T-cell (primary cell): ENCODE measurements at places on chromosomes 6 and 20.

GRCh38 chr20:48178633-48179032, 393.4 kb upstream of the SULF2 start:
- DNase-seq: no peak

- no peak for DNase-seq
Measured at GRCh38 chr6:136405420-136406029, 115.9 kb upstream of the BCLAF1 start.

DNA sequence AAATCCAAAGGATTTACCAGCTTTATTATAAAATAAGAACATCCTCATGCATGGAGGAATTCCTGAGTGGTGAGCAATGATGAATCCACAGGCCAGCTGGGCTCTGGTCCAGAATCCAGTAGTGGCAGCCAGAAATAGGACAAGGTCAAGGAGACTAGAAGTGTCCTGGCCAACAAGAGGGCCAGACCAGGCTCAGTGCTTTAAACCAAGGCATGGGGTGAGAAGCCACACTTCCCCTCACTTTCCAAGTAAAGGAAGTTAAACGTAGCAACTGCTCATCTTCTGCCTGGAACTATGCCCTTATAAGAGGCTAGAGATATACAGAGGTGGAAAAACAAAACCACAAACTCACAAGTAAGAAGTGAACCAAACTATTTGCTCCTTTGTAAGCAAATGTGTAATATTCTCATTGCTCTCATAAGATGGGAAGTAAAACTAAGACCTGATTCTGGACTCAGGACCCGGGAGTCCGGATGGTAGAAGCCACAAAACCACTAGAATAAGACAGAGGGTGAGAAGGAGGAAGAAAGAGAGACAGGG, 253.2 kb downstream of the UST start:
- DNase-seq: no peak

GRCh38 chr20:34175079-34175478, 63.0 kb upstream of the EIF2S2 start:
- DNase-seq: no peak

- no peak for DNase-seq
Measured at GRCh38 chr6:144321839-144322591, 36.9 kb downstream of the UTRN start.

DNA sequence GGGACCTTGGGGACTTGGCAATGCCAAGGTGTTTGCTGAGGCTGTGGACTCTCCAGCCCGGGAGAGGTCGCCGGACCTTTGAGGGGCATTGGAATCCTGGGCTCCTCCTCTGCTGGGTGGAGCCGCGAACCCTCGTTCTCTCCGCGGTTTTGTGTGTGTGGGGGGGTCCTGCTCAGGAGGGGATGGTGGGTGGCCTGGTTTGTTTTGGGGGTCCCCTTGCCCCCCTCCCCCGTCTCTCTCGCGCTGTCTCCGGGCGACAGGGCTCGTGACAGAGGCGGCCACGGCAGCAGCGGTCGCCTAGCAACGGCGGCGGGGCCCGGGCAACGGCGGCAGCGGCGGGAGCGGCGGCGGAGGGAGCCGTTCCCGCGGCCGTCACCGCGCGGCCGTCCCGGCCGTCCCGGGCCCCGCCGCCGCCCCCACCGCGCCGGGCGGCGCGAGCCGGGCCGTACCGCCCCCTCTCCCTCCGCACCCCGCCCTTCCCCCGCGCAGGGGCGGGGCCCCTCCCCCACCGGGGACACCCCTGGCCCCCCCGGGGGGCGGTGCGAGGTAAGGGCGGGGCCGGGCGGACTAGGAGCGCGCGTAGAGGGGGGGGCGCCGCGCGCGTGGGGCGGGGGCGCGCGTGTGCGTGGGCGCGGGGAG, 7.8 kb downstream of the SYNGAP1 start:
- no peak for DNase-seq

GRCh38 chr6:157133856-157134255, 189.5 kb downstream of the TMEM242 start:
- DNase-seq: no peak

- DNase-seq: no peak
Measured at GRCh38 chr6:14379568-14379967, 262.0 kb downstream of the CD83 start.

DNA sequence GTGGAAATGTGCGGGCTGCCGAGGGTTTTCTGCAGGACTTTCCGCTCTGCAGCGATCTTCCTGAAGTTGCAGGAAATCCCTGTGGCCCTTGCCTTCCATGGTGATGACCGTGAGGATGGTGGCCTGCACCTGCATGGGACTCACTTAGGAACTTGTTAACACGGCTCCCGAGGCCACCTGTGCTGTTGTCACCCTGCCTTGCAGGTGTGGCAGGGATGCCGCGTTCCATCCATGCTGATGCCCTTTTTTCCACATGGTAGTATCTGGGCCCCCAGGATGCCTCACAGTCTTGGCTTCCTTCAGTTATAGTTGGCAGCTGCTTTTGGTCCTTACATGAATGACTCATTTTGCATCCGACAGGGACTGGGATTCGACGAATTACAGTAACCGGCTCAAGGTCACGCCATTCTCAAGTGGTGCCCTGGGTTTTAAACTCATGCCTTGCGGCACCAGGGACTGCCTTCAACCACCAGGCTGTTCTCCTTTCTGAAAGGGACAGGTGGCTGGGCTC, 37.2 kb downstream of the SYNJ2 start:
- no peak for DNase-seq

GRCh38 chr6:154898821-154899220, 96.3 kb upstream of the TIAM2 start:
- no peak for DNase-seq

- DNase-seq: no peak
Measured at GRCh38 chr6:87334683-87335082, 5.6 kb upstream of the GJB7 start.

DNA sequence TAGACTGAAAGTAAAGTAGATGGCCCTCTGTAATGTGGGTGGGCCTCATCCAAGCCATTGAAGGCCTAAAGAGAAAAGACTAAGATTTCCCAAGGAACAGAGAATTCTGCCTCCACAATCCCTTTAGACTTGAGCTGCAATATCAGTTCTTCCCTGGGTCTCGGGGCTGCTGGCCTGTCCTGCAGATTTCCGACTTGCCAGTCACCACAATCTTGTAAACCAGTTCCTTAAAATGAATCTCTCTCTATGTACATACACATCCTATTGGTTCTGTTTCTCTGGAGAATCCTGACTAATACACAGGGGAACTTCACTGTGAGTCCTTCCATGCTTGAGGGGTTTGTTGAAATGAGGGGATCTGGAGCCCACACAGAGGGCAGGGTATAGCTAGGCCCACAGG, 12.9 kb downstream of the CCDC170 start:
- DNase-seq: no peak

GRCh38 chr6:36622901-36623546, 28.9 kb downstream of the SRSF3 start:
- DNase-seq: no peak

DNA sequence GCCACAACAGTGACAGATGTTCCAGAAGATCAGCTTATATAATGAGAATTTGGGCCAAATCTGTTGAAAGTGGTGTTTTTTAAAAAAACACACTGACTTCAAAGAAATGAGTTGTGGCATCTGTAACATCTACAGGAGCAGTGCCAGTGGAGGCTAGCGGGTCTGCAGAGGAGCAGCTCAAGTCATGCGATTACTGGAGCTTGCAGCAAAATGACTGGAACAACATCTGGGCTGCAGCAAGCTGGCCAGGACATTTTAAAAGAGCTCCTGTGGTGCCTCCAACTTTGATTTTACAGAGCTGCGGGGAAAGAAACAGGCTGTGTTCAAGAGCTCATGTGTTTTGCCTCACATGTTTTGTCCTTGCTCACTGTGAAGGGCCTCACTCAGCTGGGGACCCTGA, 57.2 kb downstream of the TBX18 start:
- no peak for DNase-seq

GRCh38 chr6:169561665-169562064, 140.2 kb downstream of the WDR27 start:
- DNase-seq: no peak

GRCh38 chr20:63973160-63973479, 3.4 kb upstream of the ZNF512B start:
- no peak for DNase-seq

DNA sequence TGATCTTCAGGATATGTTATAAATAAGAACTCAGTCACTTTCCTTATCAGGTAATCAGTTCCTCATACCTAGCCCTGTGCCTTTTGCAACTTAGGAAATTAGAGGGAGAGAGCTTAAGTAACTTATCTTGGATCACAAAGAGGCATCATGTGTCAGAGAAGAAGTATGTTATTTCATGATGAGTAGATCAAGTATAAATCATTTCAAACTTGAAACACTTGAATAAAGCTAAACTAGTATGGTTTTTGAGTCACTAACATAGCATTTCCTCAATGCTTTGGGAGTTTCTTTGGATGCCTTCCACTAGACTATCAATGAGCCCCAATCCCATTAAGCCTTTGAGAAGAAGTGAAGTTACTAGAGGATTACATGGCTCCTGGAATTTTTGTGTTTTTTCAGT, 102.6 kb upstream of the TNFAIP3 start:
- no peak for DNase-seq

DNA sequence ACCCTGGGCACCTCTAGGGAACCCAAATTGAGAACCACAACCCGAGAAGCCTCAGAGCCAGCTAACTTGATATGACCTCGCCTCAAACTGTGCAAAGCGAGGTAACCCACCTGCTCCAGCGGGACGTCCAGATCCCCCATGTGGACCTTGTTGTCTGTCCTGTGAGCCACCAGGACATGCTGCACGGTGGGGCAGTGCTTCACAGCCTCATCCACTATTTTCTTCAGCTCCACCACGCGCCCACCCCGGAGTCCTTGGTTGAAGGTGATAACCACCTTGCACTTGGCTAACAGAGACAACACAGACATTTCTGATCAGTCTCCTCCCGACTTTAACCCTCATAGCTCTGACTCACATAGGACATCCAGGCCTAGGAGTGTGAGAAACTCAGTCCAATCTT, 30.8 kb upstream of the APMAP start:
- no peak for DNase-seq

DNA sequence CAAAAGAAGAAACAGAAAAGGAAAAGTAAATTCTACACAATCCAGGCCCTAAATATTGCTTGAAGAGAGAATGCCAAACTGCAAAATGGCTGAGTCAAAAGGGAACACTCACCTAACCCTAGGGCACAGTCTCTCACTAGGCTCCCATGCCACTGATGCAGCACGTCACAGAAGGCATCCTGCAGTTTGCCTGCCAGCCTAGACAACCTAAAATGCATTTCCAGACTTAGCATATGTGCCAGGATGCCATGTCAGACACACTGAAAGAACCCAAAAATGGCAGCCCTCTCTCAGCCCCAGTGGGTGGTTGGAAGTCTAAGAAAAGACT, 10.6 kb upstream of the SIRPD start:
- no peak for DNase-seq

- DNase-seq: no peak
Measured at GRCh38 chr6:42315991-42316970, 98.6 kb upstream of the MRPS10 start.

DNA sequence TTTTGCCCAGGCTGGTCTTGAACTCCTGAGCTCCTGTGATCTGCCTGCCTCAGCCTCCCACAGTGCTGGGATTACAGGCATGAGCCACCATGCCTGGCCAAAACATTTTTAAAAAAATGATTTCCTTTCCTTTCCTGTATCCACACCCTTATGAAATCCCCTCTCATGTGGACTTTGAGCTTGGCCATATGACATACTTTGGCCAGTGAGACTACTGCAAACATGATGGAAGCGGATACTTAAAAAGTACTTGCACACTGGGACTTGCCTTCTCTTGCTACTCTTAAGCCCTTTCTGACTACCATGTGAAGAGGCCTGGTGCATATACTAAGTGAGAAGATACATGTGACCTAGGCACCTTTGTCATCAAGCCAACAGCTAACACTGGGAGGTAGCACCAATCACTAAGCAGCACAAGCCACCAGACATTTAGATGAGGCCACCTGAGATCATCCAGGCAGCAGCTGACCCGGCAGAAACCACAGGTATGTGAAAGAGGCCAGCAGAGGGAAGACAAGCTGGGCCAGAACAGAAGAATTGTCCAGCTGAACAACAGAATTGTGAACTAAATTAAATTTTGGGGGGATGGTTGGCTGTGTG, 78.5 kb upstream of the HDAC2 start:
- no peak for DNase-seq

GRCh38 chr6:169960886-169961611, 209.6 kb downstream of the ERMARD start:
- DNase-seq: no peak

- DNase-seq: no peak
Measured at GRCh38 chr6:144847916-144848315, 562.8 kb downstream of the UTRN start.

GRCh38 chr20:23092384-23092756, 6.2 kb upstream of the CD93 start:
- DNase-seq: no peak

DNA sequence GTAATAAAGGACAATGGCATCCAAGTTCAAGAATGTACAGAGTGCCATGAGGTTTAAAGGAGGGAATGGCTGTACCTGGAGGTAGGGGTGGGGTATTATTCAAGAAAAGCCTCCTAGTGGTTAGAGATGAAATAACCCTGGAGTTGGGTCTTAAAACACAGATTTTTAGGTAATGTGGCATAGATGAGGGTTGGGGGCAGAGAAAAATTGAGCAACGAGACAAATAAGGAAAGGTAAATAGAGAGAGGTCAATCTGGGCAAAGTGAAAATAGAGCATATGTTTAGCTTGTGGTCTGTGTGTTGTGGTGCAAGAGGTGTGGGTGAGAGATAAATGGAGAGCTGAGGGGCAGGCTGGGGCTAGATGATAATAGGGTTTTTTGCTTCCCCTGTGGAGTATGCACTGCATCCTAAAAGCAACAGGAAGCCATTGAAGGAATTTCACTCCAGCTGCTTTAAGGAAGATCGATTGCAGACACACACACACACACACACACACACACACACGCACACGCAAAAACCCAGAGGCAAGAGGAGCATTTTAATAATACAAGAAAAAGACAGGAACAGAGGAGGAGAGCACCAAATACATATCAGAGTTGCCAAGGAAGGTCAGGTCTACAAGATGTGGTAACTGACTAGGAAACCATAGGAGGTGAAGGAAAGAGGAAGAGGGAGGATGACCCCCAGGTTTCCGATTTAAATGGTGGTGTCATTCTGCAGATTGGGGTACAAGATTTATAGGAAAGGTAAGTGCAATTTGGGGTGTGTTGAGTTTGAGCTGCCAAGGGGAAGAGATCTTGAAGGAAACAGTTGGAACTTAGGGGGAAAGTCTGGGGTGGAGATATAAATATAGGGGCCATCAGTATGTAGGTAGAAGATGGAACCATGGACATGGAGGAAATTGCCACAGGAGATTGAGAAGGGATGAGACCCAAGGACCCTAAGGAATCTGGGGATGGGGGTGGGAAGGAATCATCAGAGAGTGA, 31.3 kb upstream of the ADGRF1 start:
- DNase-seq: no peak

DNA sequence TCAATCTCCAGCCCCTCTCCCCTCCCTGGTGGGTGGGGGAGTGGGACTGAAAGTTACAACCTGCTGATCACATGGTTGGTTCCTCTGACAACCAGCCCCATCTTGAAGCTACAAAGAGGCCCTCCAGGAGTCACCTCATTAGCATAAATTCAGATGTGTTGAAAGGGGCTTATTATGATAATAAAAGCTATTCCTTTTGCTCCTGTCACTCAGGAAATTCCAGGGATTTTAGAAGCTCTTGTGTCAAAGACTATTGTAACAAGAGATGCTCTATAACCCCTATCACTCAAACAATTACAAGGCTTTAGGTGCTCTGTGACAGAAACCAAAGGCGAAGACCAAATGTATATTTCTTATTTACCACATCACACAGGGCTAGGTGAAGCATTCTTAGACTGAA, 30.1 kb upstream of the MBOAT1 start:
- no peak for DNase-seq

- no peak for DNase-seq
Measured at GRCh38 chr6:11364971-11365397, 132.5 kb upstream of the NEDD9 start.
